Endodermal cell (in vitro differentiated cells): ENCODE measurements at places on chromosomes 16 and 17.

DNA sequence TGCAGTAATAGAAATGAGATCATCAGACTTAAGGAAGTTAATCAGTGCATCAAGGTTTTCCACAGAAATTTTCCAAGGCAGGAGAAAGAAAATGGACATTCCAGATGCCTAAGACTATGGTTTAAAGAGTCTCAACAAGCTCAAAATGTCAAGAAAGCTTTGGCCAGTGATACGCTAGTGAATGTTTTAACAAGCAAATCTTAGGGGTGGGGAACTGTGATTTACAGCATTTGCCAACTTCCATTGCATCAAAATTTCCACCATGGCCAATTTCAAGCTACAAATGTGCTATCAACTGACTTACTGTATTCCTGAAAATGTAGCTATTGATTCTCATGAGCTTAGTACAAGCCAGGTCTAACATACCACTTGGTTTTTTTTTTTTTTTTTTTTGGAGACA, 82.4 kb upstream of the CLEC3A start:
- DNase-seq = no peak

- peak; percentile 73 for DNase-seq
Observed at GRCh38 chr16:30658731-30659506, 688 bp downstream of the FBRS start.

DNA sequence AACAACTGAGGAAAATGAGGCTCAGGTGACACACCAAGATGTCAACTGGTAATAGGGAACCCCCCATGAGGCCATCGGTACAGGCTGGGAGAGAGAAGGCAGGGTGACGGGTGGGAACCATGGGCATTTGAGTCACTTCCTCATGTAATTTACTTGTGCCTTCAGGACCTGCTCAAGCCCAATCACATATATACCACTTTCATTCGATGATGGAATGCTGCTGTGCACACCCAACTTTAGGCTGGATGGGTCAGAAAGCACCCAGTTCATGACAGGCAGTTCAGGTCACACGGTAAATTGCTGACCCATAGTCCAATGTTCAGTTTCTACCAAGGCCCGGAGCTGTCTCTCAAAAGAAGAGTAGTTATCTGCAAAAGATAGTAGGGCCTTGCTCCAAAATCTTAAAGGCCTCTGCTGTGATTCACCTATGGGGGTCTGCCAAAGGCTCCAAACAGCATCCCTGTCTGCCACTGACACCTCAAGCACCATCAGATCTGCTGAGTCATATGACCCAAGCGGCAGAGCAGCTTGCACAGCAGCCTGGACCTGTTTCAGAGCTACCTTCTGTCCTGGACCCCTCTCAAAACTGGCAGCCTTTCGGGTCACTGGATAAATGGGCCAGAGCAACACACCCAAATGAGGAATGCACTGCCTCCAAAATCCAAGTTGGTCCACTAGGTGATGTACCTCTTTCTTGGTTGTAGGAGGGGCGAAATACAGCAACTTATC, 24.7 kb downstream of the ZZEF1 start:
- DNase-seq = no peak

DNA sequence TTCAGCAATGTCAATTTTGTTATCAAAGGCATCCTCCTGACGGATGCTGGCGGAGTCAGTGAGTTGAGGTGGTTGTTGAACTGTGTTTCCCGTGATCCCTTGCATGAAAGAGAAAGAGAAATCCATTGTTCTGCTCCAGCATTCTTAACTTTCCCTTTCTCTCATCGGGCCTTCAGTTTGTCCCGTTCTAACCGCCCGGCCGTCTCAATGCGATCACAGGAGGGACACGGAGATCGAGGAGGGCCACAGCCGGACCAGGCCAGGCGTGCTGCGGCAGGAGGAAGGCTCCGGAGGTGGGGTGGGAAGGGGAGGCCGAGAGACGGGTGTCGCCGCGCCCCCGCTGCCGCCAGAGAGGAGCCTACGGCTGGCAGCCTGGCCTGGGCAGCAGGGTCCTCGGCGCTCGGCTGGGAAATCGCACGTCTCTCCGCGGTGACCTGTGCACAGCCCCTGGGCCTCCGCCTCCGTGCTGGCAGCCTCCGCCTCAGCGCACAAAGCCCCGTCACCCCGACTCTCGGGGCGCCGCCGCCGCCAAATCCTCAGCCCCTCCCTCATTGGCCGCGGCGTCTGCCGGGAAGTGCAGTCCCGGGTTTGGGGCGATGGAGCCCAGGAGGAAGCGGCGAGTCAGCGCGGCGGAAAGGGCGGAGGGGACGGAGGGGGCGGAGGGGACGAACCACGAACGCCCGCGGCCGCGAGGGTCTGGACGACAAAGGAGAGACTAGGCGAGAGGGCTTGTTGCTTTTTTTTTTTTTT, 38.1 kb downstream of the SOST start:
- peak; percentile 92 for DNase-seq

GRCh38 chr16:53775106-53775820, 71.3 kb downstream of the FTO start:
- no peak for DNase-seq

DNA sequence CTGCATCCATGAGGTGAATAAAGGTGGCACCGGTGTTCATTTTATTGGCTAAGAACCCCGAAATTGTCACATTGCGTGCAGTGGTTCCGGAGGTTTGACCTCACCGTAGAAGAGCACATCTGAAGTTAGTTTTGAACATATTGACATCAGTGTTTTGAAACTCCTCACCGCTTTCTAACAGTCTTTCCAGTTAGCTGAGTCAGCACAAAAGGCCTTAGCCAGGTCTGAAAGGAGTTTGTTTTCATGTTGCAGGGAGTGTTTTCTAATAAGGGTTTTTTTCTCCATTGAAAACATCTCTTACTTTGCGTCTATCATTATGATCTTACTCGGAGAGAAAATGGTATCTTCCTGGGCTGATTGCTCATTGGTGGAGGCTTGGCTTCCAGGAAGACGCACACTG, 174.5 kb upstream of the HSBP1 start:
- no peak for DNase-seq

DNA sequence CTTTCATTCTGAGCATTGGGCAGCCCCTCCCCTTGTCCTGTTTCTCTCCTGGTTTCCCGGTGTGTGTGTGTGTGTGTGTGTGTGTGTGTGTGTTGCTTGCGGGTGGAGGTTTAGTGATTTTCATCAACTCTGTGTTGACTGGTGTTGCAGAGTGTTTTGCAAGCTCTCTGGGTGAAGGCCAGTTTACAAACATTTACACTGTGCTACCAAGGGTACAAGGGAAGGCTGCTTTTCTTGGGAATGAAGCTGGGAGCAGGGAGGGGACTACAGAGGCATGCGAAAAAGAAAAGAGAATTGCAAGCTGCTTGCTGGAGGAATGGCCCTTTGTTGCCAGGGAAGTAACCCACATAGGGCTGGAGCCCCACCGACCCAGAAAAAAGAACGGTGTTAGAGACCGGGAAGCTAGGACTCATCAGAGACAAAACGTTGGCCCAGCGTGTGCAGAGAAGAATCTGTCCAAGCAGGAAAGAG, 29.6 kb downstream of the HS3ST3B1 start:
- DNase-seq = peak; percentile 72

DNA sequence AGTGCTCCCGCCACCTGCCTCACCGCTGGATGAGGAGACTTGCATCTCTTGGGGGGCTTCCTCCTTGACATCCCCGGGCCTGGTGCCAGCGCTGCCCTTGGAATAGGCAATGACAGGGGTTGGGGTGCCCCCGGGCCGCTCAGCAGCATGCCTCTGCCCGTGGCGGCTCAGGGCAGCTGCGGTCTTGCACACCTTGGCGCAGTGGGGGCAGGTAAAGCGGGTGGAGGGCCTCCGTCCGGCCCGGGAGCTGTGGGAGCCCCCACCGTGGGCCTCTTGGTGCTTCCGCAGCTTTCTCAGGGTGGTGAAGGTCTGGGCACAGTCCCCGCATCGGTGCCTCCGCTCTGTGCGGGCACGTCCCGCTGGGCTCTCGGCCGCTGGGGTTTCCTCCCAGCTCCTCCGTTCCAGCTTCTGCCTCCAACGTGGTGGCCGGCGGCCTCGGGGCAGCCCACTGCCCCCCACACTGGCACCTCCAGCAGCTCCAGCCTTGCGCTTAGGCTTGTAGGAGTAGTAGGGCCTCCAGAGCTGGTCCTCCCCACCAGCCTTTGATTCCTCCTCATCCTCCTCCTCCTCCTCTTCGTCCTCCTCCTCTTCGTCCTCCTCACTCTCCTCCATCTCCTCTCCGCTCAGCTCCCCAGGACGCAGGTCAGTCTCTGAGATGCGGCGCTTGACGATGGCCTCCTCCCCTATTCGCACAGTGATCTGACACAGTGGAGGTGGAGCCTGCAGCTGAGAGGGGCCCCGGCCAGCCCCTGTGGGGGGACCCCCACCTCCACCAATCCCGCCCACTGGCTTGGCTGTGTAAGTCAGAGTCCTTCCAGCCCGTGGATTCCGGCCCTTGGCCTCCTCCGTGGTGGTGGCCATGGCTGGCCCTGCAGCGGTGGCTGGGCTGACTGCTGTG, 16.7 kb downstream of the ZBTB4 start:
- DNase-seq = peak; percentile 45

DNA sequence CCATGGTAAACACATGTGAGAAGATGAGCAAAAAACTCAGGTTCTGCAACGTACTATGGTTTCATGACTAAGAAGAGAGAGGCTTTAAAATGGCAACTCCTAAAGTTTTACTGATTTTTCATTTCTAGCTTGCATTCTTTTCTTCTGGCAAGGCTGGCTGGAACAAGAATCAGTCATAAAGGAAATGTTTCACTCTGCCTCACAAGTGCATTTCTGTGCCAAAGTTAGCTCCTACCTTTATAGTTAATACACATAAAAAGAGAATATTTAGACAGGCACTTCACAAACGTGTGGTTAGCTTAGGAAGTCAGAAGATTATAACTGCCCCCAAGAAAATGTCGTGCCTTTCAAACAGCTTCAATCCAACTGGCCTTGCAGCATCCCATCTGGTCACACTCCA, 417.1 kb upstream of the CDH11 start:
- DNase-seq = no peak

GRCh38 chr17:15398736-15399331, 57.4 kb upstream of the TEKT3 start:
- peak; percentile 36 for DNase-seq

DNA sequence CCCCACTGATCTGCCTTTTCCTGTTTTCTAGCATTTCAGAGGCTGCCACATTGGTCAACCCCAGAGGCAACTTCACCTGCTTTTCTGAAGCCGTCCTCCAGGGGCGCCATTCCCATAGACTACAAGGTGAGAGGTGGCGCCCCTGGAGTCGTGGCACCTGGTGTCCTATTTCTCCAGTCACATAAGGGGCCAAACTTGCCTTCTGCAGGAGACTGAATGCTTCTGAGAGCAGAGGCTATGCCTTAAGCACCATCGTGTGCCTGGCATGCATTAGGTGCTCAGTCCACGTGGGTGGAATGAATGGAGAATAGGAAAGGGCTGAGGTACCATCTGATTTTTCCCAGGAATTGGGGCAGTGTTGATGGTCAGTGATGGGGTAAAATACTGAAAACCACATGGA, 164.8 kb downstream of the HAPSTR1 start:
- peak; percentile 95 for DNase-seq

- no peak for DNase-seq
Observed at GRCh38 chr16:50335196-50335958, 33.4 kb downstream of the BRD7 start.

- DNase-seq = no peak
Observed at GRCh38 chr17:14792746-14793145, 472.4 kb downstream of the PMP22 start.

DNA sequence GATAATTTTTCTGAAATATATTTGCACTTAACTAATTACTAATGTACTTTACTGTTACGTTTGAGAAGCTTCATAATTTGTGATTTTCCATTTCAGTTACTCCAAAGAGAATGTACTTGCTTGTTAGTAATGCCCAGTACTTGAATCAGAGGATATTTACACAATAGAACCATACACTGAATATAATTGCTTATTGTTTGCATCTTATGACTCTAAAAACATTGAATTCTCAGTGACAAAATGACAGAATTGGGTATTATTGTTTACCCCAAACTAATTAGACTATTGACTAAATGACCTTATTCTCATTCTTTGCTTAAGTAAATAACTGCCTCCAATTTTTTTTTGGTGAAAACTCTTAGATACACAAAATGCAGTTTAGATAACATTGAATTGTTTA, 8.9 kb downstream of the CCP110 start:
- no peak for DNase-seq

GRCh38 chr16:89841275-89841674, 13.0 kb downstream of the SPIRE2 start:
- DNase-seq = no peak

DNA sequence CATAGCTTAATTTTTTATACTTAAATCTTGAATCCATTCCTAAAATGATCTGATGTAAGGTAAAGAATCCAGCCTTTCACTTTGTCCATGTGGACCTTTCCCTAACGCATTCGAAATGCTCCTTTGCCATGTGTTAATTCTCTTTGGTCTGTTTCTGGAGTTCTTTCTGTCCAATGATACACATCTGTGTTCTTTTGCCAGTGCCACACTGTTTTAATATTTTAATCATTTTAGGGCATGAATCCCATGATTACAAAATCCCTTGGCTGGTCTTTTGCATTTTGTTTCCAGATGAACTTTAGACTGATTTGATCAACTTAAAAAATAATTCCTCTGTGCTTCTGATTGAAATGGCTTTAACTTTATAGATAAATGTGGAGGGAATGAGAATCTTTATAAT, 74.1 kb downstream of the NTN1 start:
- DNase-seq = no peak

- no peak for DNase-seq
Observed at GRCh38 chr16:3074860-3075522, 9.6 kb downstream of the IL32 start.

DNA sequence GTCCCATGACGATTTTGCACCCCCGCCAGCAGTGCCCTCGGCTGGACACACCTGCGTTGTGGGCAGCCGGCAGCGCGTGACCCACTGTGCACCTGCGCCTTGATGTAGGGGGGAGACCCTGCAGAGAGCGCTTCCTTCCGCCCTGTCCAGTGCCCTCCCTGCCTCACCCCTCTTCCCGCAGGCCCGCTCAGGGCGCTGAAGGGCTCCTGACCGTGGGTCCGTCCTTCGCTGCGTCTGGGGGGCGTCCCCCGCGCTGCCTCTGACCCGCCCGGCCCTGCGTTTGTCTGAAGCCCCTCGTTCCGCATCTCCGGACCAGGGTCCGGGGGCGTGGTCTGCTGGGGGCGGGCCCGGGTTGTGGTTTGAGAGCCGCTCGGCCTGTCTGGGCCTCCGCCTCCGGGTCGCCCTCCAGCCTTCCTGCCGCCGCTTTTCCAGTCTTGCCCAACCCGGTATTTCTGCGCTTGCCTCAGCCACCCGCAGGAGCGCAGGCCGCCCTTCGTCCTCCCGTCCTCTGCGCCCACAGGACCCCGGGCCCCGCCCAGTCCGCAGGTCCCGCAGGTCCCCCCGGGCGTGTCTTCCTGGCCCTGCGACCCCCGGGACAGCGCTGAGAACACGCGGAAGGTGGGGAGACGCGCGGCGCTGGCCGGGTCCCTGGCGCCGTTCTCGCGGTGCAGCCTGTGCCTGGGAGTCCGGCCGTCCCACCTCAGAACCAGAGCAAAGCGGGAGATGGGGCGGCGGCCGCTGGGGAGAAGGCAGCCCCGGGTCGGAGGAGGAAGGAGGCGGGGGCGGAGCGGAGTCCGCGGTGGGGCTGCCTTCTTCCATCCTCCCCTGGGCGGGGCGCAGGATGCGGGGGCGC, 4.0 kb upstream of the IL17C start:
- peak; percentile 92 for DNase-seq
